Left renal cortex interstitium (tissue), 4 donors: ENCODE measurements at places on chromosomes 16 and 17.
A peak's percentile ranks its signal among the peaks of the same experiment; 100 is the strongest.

DNA sequence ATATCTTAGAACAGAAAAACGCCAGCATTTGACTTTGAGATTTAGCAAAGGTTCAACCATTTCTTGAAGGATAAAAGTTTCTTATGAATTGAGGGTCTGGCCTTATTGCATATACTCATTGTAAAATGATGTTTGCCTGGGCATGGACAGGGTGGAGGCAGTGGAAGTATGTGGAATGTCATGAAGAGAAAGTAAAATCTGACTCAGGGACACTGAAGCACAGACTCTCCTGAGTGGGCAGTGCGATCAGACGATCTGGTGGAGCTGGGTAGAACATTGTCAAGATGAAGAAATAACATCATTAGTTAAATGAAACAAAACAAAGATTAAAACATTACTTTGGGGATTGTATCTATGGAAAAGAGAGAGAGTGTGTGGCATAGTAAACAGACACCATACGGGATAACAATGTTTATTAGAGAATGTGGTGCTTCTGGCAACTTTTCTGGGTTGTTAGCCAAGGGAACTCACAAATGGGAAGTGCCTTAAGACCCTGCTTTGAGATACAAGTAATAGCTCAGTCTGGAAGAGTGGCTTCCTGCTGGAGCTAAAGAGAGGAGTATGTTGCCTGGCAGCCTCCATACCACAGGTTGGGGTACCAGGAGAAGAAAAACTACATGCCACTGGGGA is 4.4 kb downstream of the MAP3K3 start:
- no peak for DNase-seq

- no peak for DNase-seq
These were observed 226.5 kb downstream of the PMP22 start for GRCh38 chr17:15038656-15039055.

- no peak for DNase-seq
These were observed 725 bp upstream of the CASC3 start for GRCh38 chr17:40139566-40140058.

DNA sequence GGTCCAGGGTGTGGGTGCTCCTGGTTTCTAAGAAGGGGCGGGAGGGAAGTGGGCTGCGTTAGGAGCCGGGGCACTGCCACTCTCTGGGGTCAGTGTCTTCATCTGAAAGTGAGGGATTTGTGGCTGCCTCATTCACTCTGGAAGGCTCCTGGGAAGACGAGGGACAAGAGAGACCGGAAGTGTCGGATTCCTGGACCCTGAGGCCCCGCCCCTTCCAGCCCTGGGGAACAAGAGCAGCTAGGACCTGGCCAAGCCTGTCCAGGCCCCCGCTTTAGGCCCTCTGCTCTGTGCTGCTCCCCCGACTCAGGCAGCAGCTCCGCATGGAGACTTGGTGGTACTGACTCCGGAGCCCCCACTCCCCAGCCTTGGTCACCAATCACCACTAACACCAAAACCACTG is 6.5 kb downstream of the LGALS3BP start:
- no peak for DNase-seq

DNA sequence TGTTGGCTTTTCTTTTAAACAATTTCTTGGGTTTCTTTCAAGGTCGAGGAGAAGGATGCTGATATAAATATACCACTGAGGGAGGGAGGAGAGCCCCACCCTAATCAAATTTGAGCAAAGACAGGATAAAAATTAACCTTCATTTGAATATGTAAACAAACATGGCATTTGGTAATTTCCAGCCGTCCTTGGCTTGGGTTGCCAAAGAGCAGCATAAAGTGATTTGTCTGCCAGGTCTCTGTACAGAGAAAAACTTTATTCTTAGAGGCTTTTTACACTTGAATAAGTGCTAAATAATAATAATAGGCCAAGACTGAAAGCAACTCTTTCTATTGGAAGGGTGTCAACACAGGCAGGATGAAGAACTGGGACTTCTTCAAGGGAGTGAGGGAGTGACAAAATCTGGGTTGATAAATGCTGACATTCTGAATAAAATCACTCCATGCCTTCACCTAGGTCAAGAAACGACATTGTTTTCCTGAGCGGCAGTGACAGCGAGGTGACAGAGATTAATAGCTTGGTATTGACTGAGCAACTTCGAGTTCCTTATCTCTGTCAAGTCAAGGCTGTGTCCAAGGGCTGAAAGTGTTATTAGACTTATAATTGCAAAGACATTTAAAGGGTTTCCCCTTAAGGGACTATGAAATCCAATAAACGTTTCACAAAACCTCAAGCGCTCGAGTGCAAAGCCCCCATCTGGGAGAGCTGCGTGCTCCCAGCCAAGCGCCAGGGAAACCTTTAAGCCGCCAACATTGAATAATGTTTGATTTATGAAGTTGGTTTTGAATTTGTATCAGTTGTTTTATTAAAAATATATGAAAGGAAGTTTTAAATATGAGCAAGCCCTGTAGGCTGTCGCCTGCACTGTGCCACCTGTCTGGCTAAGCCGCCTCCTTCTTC is 269.5 kb upstream of the N4BP1 start:
- DNase-seq = no peak

DNA sequence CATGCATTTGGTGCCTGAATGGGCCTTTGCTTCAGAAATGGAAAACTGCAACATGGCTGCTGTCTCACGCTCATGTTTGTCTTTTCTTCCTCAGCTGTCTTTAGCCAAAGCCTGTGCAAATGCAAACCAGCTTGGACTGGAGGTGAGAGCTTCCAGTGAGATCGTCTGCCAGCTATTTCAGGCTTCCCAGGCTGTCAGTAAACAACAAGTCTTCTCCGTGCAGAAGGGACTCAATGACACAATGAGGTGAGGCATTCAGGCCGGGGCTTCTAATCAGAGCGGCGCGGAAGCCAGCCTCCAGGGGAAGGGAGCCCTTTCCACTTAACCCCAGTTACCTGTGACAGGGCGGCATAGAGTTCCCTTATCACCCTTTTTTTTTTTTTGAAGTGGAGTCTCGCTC is 14.3 kb downstream of the CCNF start:
- no peak for DNase-seq

GRCh38 chr17:16919663-16920627 is 52.0 kb downstream of the TNFRSF13B start:
- no peak for DNase-seq

DNA sequence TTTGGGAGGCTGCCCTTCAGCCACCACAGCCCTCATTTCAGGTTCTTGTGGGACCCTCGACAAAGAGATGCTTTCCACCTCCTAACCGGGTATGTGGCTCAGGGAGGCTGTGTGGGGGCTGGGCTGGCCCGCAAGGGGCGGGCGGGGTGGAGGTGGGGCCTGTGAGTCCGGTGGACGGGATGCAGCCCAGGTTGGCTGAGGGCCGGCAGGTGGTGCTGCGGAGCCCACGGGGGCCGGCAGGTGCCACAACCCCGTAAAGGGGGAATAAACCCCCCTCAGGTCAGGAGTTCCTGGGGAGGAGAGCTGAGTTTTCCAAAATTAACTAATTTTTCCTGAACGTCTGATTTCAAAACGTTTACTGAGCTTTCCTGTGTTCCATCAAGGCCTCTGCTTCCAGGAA is 4.9 kb upstream of the CIAO3 start:
- no peak for DNase-seq

DNA sequence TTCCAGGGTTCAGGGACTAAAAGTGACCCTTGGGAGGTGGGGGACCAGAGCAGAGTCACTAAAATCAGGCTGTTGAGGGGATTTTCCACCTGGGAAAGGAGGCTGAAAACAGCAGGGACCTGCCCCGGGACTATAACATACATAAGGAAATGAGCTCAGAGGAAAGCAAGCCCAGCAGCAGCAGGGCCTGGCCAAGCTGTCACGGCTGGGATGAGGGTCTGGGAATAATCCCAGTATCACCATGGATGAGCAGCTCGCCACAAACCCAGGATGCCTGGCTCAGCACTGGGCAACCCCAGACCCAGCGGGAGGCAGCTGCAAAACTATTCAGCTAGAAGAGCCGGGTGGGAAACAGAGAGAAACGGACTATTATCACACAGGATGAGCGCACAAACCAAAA is 72.4 kb downstream of the RPH3AL start:
- DNase-seq = no peak

- DNase-seq = peak; percentile 61
These were observed 13.5 kb upstream of the N4BP1 start for GRCh38 chr16:48623304-48624016.

DNA sequence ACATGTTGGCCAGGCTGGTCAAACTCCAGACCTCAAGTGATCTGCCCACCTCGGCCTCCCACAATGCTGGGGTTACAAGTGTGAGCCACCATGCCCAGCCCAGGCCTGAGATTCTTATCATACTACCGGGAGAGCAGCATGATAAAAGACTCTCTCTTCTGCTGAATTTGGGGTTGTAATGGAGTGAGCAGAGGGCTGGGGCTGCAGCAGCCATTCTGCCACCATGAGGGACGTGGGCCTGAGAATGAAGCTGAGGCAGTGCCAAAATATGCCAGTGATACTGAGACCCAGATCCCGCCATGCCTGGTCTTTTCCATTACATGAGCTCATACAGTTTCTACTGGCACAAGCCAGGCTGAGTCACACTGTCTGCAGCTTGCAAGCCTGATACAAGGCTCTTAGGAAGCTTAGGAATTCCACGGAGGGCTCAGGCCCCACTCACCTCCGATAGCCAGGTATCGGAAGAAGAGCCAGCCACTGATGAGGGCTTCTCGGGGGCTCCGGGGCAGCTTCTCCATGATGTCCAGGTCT is 19.6 kb upstream of the P2RX1 start:
- DNase-seq = no peak

DNA sequence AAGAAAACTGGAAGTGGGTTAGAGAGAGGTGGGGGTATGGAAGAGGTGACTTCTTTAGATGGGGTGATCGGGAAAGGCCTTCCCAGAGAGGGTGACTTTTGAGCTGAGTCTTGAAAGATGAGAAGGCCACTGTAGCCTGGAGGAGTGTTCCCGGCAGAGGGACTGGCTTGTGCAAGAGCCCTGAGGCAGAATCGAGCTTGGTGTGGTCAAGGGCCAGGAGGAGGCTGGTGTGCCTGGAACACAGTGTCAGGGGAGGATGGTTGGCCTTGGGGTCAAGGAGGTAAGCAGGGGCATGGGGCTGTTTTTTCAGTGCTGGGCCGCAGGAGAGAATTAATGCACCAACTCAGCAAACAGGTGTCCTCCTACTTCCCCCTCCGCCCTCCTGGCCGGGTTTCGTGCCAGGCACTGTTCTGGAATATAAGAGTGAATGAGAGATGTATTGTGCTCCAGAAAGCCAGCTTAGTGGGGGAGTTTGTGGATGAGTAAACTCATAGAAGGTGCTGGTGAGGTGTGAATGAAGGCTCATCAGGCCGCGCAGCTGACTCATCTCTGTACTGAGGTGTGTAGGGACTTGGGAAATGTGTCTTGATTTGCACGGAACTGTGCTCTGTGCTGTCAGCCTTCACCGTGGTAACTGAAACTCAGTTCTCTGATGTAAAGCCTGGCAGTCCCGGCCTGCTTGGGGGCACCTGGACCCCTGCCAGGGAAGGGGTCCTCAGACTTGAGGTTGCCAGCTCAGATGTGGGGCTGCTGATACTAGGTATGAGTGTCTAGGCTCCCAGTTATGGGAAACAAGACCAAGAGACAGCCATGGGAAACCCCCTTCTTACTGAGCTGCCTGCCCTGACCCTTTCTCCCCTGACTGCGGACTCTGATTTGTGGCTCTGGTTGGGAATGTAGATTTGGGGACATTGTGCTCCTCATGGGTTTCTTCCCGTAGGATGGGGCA is 15.3 kb downstream of the KSR1 start:
- DNase-seq = no peak

DNA sequence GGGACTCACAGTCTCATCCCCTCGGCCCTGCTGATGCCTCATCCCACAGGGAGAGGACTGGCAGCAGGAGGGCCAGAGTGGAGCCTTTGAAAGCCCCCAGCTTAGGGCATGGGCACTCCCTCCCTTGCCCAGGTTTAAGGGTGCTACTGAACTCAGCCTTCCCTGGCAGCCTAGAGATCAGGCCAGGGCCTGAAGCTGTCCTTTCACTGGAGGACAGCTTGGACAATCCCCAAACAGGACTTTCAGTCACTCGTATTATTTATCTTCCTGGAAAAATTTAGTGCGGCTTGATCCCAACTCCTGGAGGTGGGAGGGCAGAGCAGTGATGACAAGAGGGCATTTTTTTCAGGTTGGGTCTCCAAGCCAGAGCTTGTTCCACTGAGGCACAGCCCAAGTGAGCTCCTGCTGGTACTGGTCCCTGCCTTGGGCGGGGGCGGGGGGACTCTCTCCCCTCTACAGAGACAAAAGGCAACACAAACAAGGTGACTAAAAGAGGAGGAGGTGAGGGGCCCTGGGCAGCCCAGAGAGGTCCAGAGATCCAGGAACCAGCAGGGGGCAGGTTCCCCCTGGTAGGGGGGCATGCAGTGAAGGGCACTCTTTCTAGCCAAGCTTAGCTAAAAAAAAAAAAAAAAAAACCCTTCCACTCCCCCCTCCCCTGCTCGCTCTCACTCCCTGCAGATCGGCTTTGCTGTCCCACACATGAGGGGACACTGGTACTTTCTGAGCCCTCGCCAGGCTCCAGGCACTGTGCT is 1.7 kb downstream of the ZNF385C start:
- DNase-seq = no peak

GRCh38 chr16:81523387-81524115 is 78.9 kb downstream of the CMIP start:
- no peak for DNase-seq

DNA sequence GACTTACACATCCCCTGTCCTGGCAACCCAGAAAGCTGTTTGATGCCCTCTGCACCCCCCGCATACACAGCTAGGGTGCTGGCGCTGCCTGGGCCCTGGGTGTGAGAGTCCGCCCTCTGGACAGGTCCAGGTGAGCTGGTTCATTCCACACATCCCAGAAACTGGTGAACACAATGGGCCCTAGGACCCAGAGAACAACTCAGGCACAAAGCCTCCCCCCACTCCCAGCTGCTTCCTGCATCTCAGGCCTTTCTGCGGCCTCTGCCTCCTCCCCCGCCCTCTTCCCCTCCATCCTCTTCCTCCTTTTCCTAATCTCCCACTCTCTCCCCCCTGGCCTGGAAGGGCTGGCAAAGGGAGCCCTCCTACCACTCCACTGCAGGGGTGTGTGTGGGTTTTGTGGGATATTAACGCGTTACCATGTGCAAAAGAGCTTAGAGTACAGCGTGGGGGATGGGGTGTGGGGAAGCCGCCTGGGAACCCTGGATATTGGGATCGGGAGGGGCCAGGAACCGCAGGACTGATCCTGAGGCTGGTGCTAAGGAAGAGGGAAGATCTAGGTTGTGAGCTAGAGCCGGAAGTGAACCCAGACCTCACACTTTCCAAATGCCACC is 1.6 kb upstream of the PPP1R9B start:
- DNase-seq = peak; percentile 89

GRCh38 chr17:8475781-8476180 is 40.1 kb downstream of the NDEL1 start:
- no peak for DNase-seq

DNA sequence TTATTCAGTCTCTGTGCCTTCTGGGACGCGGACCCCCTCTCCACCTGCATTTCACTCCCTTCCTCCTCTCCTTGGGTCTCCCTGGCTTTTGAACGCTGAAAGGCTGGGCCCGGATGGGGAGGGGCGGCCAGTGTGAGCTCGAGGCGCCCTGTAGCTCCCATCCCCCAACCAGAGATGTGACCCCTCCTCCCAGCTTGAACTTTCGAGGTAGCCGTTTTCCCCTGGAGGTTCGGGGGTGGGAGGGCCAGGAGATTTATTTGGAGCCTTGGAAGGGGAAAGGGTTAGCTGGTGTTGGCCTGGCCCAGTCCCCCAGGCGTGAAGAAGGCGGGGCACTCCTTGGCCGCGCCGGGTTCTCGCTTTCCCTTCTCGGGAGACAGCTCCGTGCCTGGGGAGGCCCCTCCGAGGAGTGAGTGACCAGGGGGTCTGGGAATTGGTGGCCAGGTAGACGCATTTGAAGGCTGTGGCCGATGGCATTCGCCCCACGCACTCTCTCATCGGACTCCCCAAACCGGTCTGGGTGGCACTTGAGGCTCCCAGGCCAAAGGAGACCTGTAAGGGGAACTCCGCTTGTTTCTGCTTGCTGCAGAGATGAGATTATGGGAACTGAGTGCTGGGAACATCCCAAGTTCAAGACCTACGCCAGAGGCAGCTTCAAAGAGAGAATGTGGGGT is 942 bp downstream of the LDAF1 start:
- no peak for DNase-seq
